ENCODE measurements at places on chromosomes 12 and 14.

DNA sequence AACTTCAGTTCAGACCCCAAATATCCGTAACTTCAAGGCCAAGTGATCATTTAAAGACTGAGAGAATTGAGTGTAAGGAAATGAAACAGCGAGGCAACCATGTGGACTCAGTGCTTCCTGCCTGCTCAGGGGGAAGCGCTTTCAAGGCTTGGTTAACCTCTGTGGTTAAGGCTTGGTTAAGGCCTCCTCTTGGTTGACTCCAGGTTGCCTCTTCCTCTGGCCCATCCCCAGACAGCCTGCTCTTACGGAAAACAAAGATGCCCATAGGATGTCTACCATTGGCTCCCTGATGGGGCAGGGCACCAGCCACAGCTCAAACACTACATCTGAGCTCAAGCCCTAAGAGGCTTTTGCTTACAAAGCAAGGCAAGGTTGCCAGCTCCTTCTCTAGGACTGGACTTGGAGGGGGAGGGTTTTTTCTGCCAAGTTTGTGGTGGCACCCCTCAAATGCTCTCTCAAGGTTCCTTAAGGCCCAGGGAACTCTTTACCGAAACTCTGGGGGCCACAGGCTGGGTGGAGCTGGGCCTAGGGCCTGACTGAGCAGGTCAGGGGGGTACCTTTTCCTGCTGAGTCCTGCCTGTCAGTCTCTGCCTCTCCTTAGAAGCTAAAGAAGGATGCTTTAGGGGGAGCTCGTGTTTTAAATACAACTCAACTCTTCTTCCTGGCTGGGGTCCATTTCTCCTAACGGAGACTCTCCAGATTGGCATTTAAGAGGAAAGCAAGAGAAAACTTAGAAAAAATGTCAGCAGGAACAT lies 13.7 kb downstream of the COL2A1 start:
- DNase-seq: peak; percentile 22

GRCh38 chr14:90578283-90578985 lies 181.6 kb downstream of the CALM1 start:
- no peak for DNase-seq

- DNase-seq: no peak
These were observed 52.9 kb upstream of the OXA1L start for GRCh38 chr14:22713631-22713950.

- no peak for DNase-seq
These were observed 36.6 kb downstream of the RCOR1 start for GRCh38 chr14:102629011-102629444.

- DNase-seq: no peak
These were observed 101.6 kb downstream of the SLC15A5 start for GRCh38 chr12:16175840-16176239.
